ENCODE measurements at places on chromosomes 6 and 20.

- no peak for DNase-seq
Observed at GRCh38 chr6:55528624-55529023, 50.4 kb downstream of the HMGCLL1 start.

GRCh38 chr6:19827903-19828302 lies 9.3 kb upstream of the ID4 start:
- no peak for DNase-seq

- no peak for DNase-seq
Observed at GRCh38 chr6:25883536-25883935, 9.5 kb upstream of the SLC17A3 start.

GRCh38 chr6:80133020-80133419 lies 26.5 kb downstream of the BCKDHB start:
- peak; percentile 81 for DNase-seq

- DNase-seq: no peak
Observed at GRCh38 chr6:163354085-163354484, 60.4 kb upstream of the QKI start.

DNA sequence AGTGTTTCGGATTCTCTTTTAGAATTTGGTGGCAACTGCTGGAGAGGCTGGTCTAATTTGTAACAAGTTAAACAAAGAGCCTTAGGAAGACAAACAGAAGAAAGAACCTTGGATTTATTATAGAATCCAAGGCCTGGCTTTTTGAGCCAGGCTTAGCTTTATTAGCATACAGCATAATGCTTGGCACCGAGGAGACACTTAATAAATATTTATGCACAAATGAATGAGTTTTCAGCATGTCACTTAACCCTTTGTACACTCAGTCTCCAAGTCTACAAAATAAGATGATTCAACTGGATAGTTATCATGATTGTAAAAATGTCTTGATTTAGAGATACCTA lies 38.2 kb upstream of the AFDN start:
- DNase-seq: no peak

GRCh38 chr6:20770773-20771172 lies 236.5 kb downstream of the CDKAL1 start:
- DNase-seq: no peak

DNA sequence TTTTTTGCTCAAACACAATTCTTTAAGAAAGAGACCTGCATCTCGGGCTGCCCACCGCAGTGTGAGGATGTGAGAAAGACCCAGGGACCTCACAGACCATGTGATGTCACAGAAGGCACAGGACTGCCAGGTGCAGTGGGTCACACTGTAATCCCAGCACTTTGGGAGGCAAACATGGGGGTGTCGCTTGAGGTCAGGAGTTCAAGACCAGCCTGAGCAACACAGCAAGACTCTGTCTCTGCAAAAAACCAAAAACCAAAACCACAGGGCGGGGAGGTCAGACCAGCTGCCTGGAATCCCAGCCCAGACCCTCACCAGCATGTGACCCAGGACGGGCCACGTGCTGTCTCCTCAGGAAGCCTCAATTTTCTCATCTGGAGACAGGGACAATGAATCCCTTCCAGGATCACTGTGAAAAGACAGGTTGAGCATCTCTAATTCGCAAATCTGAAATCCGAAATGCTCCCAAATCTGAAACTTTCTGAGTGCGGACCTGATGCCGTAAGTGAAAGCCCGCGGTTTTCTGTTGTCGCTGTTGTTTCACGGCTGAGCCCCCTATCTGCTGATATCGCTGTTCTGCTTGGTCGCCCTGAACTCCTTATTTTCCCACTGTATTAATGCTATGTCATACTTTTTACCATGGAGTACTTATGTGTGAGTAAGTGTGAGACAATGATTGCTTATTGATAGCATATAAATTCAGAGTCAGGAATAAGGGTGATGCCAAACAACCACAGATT lies 159.5 kb upstream of the PTPN1 start:
- DNase-seq: no peak

DNA sequence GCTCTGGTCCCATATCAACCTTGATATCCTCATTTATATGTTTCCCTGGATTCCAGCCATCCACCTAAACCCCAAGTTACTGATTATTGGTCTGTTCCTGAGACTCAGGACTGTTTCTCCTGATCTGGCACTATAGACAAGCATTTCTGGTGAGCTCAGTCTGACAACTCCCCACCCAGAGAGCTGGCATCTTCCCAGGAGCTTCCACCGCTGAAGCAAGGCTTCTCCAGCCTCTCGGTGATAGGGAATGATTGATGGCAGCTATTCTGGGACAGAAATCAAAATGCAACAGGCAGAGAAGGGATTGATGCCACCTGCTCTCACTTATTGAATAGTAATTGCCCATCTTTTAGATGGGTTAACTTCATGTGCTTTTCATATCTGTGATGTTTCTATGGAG lies 169.7 kb upstream of the GGTLC1 start:
- no peak for DNase-seq

- peak; percentile 40 for DNase-seq
Observed at GRCh38 chr6:41531591-41532582, 14.3 kb upstream of the FOXP4 start.

- DNase-seq: no peak
Observed at GRCh38 chr6:148972481-148972880, 225.7 kb downstream of the UST start.

All from Ammon's horn (tissue), 1 donor.